ENCODE measurements at places on chromosomes 3 and 15.

DNA sequence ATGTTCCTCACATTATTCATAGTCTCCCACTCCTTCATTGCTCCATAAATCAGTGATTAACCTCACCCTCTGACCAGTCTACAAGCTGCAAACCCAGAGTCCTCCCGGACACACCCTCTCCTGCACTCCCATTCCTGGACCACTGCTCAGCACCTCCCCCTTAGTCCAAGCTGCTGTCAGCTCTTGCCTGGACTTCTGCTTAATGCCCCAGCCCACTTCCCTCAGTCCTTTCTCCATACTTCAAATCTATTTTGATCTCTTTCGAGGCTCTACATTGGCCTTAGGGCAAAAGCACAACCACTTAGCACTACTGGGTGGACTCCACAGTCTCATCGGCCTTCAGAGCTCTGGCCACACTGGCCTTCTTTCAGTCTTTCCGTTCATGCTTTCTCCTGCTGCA, 79.4 kb upstream of the FAM98B start:
- DNase-seq = no peak

DNA sequence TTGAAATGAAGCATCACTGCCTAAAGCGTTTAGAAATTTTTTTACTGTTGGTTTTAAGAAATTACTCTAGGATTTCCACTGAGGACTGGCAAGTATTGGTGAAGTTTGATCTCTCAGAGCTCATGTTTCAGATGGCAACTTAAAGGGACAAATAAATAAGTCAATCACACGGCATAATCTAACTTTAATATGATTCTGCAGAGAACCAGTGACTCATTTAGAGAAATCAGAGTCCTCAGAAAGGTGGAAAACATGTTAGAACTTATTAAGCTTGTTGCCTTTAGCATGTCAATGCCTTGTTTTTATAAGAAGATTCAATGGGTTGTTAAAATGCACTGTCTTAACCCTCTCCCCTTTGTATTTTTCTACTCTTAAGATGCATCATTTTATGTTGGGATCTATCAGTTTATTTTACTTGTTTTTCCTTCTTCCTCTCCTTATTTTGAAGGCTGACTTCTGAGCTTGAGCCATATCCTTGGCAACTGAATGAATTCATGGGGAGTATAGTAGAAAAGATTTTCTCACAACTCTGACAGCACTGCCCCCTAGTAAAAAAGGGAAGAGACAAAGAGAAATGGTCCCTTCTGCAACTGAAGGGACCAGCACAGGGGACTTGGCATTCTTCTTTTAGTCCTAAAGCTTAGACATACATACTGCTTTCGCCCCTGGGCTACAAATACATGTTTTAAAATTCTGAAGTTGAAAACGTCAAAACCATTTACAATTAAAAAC, 431.2 kb downstream of the LPP start:
- DNase-seq = peak; percentile 60

- no peak for DNase-seq
Observed at GRCh38 chr15:78002996-78003395, 74.5 kb downstream of the TBC1D2B start.

- DNase-seq = peak; percentile 88
Observed at GRCh38 chr3:178097576-178097975, 438.7 kb upstream of the KCNMB2 start.

DNA sequence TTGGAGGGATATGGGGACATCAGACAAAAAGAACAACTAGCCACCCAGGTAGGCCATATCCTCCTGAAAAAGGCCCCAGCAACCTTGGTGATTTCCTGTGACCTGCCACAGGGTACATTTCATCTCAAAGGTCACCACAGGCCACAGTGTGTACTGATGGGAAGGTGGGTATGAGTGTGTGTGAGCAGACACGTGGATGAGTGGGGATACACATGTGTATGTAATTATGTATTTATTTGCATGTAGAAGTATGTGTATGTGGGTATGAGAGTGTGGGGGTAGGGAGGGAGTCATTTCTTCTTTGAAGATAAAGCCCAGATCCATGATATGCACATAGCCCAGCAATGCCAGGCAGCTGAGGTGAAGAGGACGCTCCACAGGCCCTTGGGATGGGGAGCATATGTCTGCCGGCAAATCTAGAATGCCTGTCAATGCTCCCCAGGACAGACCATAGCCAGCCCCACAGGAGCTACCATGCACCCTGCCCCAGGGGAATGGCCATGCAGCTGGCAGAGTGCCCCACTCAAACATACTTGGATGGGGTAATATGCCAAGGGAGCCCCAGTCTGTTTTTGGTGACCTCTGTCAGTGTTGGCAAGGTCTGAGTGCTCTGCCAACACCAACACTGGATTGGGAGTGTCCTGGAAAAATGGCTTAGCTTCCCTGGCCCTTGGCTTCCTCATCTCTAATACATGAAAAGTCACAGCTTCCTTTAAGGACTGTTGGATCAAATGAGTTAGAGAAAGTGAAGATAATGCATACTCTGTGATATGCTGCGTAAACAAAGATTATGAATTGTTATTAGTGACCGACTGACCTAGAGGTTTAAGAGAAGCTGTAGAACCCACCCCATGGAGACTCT, 42.4 kb downstream of the RAB6B start:
- DNase-seq = no peak

DNA sequence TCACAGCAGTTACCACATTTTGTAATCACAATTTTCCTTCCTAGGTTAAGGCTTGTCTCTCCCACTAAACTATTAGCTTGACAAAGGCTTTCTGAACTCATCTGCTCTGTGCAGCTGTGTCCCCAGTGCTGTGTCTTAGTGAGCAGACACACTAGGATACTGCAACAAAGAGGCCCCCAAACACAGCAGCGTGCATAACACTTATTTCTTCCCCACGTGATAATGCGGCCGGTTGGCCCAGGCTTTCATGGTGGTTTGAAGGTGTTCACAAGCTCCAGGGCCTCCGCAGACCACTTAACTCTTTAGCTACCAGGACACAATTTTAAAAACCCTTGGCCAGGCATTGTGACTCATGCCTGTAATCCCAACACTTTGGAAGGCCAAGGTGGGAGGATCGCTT, 2.2 kb upstream of the HDAC11 start:
- no peak for DNase-seq

DNA sequence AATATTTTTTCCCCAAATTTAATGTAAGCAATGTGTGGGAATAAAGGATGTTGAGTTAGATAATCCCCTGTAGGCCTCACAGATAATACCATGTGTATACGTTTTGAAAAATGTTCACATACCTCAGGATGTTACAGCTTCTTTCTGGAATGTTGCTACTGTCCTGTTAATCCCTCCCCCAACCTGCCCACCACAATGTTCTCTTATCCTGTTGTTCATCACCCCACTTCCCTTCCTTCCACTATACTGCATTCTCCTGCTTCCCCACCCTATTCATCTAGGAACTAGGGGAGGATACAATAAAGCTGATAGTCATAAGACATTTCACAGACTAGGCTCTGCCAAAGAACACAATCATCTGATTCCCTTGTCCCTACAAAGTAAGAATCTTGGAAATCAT, 92.1 kb downstream of the IGF2BP2 start:
- DNase-seq = no peak

GRCh38 chr3:58998476-58999117, 51.2 kb downstream of the CFAP20DC start:
- no peak for DNase-seq

DNA sequence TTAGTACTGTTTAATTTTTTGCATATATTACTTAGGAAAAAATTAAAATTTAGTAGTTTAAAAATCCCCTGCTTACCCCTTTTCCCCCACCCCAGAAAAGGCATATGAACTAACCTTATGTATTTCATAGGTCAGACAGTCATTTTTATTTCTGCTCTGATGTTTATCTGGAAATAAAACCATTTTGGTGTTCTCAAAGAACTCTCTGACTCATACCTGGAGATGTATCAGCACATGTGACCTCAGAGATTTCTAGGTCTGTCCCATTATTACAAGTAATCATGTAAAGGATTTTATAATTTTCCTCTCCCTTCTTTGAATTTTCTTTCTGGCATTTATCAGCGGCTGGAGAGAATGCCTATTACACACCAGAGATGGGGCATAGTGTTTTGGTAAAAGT, 14.1 kb upstream of the CCR8 start:
- DNase-seq = no peak

- DNase-seq = no peak
Observed at GRCh38 chr3:138846262-138846791, 11.6 kb upstream of the PIK3CB start.

DNA sequence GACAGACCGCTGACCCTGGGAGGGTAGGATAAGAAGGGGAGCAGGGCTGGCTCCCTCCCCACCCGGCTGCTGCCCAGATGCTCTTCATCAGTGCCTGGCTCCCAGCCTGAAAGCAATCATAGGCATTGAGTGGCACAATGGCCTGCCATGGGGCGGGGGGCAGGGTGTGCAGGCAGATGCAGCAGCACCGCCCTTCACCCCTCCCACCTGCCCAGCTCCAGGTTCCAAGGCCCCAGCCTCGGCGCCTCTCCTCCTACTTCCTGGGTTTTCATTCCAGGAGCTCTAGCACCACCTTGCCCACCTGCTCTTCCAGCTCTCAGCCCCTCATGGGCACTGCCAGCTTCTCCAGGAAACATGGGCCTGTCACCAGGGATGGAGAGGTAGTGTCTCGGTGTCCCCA, 101.7 kb downstream of the MEGF11 start:
- DNase-seq = peak; percentile 58

DNA sequence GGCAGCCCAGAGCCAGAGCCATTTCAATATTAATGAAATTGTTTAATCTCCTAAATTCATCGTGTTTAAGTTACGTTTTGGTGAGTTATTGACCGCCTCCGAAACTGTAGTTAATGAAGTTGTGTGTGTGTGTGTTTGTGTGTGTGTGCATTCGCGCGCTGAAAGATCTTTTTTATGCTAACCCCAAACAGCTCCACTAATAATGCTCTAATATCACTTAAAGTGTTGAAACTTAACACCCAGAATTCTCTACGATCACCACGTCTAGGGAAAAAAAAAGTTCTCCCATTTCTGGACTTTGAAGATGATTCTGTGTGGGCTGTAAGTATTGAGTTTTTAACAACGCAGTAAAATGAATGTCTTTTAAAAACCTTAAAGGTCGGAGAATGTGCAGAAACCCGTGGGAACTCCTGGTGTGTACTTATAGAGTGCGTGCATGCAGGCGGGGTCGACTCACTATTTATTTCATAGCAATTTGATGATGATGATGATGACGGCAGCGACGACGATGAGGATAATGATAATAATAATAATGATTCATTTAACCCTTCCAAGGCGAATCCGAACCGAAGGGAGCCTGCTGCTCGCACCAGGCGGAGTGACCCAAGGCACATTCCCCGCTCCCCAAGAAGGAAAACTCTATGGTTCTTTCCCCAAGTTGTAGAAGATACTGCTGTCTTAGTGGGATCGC, 1.4 kb upstream of the FOXB1 start:
- DNase-seq = no peak

DNA sequence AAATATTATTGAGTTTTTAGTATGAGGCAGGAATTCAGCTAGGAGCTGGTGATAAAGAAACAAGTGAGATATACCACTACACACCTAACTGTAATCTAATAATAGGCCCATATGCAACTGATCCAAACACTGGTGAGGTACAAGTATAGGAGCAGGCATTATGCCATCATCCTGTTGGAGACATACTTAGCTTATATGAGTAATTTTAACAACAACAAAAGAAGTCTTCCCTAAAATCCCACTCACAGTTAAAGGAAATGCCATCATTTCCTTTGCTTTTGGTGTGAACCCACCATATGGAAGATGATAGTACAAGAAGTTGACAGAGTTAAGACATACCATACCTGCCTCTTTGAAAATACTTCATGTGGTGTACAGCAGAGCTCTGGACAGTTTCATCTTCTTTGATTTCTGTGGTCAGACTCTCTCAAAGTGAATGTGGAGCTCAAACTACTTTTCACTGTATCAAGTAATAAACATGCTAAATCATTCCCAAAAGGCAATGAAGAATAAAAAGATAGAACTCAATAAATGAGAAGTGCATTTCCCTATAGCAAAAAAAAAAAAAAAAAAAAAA, 85.5 kb downstream of the CD200R1L start:
- DNase-seq = no peak

GRCh38 chr3:56364665-56365064, 103.6 kb downstream of the ERC2 start:
- no peak for DNase-seq

- no peak for DNase-seq
Observed at GRCh38 chr3:130692455-130692854, 54.2 kb downstream of the PIK3R4 start.

- no peak for DNase-seq
Observed at GRCh38 chr3:130773366-130773765, 26.7 kb upstream of the PIK3R4 start.

DNA sequence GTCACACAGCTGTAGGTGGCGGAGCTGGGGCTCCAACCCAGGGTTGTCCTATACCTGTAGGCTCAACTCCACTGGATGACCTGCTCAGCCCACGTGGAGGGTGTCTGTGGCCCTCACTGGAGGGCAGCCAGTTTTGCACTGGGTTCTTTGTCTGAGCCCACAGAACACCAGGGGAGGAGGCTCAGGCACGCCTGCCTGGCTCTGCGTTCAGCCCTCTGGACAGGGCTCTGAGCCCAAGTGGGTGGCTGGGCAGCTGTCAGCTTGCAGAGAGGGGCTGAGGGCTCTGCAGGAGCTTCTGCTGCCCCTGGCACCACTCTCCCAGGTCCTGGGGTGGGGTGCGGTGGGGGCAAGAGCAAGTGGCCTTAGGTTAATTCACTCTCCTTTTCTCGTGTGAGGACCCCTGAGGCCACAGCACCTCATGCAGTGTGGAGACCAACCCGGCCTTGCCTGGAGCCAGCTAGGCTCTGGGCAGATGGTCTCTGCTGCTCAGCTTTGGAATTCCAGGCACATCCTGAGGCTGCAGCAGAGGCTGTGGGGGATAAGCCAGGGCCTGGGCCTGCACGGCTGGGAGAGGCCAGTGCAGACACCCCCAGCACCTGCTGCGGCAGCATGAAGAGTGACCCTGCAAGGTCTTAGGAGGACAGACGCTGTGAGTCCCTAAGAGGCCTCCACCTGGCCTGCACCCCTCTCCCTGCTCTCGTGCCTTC, 23.5 kb downstream of the DUSP7 start:
- peak; percentile 65 for DNase-seq

GRCh38 chr15:61633951-61634350, 404.8 kb upstream of the RORA start:
- no peak for DNase-seq

DNA sequence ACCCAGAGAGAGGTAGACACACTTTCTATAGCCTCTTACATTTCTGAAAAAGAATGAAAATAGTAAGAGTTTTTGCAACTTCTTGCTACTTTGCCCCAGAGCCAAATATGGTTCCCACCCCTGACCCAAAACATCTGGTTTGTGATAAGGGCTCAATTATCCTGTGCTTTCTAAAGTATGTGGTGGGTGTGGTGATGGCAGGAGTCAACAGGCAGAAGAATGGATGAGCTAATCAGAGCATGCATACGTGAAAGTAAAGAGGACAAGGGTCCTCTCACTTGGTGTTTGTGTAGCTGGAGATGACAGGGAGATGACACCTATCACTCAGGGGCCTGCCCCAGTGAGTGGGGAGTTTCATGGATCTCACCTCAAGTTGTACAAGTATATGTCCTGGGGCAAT, 19.1 kb downstream of the KBTBD8 start:
- DNase-seq = no peak

Measured in spinal cord (tissue), 10 donors.